ENCODE measurements at places on chromosomes 12 and 14.

DNA sequence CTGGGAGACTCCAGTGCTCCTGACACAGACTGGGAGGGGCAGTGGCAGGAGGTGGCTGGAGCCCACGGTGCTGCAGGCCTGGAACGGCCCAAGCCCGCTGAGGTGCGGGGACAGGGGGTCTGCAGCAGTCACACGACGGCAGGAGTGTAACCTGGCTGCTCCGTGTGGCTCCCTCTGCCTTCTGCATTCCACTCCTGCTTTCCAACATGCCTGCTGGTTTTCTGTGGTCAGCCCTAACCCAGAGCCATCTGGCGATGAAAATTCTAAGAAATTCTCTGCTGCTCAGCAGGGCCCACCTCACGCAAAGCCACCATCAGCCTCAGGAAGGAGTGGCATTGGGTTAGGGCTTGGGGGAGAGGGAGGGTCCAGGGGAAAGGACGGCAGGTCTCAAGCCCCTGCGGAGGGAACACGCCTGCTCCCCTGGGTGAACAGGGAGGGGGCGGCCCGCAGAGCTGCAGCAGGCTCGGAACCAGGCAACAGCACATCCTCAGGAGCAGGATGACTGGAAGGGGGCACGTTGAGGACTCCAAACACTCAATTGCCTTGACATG lies 5.0 kb upstream of the FBRSL1 start:
- no peak overlapping the region for H3K4me3 ChIP-seq
- no peak overlapping the region for H3K27ac ChIP-seq
- H3K36me3 ChIP-seq: no peaks in the 10 kb centered on the region
- H3K27me3 ChIP-seq: no peaks in the 10 kb centered on the region
- peaks cover 9% of the 10 kb centered on the region for H3K4me1 ChIP-seq

- H3K27me3 ChIP-seq: no peaks in the 10 kb centered on the region
- DNase-seq: no peak
- no peak overlapping the region for H3K27ac ChIP-seq
- no peak overlapping the region for H3K4me3 ChIP-seq
- H3K36me3 ChIP-seq: no peaks in the 10 kb centered on the region
Measured at GRCh38 chr12:98113548-98113947, 401.8 kb upstream of the TMPO start.

GRCh38 chr12:88494520-88494919 lies 85.8 kb downstream of the KITLG start:
- H3K27me3 ChIP-seq: no peaks in the 10 kb centered on the region
- no peaks in the 10 kb centered on the region for H3K36me3 ChIP-seq
- no peak for DNase-seq
- no peak overlapping the region for H3K4me3 ChIP-seq
- H3K4me1 ChIP-seq: no peaks in the 10 kb centered on the region
- H3K27ac ChIP-seq: no peak overlapping the region

DNA sequence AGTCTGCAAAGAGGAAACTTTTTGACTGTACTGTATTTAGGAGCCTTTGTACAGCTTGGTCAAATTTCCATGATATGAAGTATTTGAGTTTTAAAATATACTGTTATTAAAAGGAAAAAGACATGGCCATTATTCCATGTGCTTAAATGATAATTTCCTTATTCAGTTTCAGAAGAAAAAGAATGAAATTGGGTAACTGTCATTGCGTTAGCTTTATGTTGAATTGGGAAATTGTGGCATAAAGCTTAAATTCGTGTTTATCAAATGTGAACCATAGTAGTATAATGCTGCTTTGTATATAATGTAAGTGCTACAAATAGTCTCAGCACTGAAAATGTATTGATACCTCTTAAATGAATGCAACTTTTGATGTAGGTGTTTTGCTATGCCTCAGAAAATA lies 64.9 kb downstream of the ETNK1 start:
- no peak for DNase-seq
- no peak overlapping the region for H3K27ac ChIP-seq
- H3K36me3 ChIP-seq: no peaks in the 10 kb centered on the region

- H3K27me3 ChIP-seq: no peaks in the 10 kb centered on the region
- H3K4me1 ChIP-seq: no peaks in the 10 kb centered on the region
- no peaks in the 10 kb centered on the region for H3K36me3 ChIP-seq
- H3K27ac ChIP-seq: no peak overlapping the region
- H3K4me3 ChIP-seq: no peak overlapping the region
- no peak for DNase-seq
Measured at GRCh38 chr14:79528828-79529416, 682.4 kb downstream of the DIO2 start.

DNA sequence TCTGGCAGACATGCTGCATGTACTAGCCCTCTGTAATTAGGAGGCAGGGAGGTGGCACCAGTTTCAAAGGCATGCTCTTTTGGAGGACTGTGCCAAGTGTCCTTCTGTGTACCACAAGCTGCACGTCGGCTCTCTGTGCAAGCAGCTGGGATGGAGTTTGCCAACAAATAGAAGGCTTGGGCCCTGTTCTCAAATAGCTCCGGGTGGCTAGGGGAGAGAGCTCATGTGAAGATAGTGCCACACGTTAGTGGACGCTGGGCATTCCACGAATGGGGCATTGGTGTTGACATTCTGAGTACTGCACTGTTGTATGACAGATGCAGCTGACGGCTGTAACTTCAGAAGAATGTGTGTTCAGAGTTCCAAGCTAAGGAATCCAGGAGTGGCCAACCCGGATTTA lies 4.4 kb downstream of the AACS start:
- no peaks in the 10 kb centered on the region for H3K27me3 ChIP-seq
- H3K36me3 ChIP-seq: no peaks in the 10 kb centered on the region
- no peak overlapping the region for H3K27ac ChIP-seq
- no peak overlapping the region for H3K4me3 ChIP-seq
- DNase-seq: no peak
- H3K4me1 ChIP-seq: 0 out of 2 replicates have a peak, but pooled peaks cover 3% of the 10 kb centered on the region

DNA sequence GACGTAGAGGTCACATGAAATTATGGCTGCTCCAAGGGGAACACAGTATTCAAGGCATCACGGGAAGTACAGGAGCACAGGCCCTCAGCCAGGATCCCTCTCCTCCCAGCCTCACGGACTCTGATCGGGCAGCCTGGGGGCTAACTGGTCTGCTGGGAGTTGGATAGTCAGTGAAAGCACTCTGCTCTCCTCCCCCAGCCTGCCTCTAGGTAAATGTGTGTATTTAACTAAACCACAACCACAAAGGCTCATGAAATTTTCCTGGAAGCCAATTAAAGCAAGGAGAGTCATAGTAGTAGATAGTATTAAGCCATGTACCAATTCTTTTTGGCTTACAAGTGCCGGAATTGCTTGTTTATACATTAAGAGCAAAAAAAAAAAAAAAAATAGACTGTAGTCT lies 254.3 kb downstream of the MSRB3 start:
- H3K36me3 ChIP-seq: no peaks in the 10 kb centered on the region
- H3K27me3 ChIP-seq: no peaks in the 10 kb centered on the region
- DNase-seq: no peak
- peak overlapping the region; percentile 91 for H3K27ac ChIP-seq

DNA sequence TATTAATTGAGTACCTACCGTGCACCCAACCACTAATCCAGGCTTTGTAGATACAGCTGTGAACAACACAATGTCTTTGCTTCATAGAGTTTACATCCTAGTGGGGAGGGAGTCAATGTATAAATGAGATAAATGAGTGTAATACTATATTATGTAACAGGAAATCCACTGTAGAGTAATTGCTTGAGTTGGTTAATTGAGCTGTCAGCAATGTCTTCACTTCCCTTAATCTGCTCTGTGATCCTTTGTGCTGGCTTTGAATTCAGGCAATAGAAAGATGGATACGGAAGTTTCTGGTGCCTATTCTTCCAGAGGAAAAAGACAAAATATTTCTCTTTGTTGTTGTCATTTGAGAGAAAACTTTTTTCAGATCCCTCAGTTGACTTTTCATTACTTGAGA lies 104.0 kb upstream of the SLC16A7 start:
- H3K4me3 ChIP-seq: no peak overlapping the region
- H3K27ac ChIP-seq: no peak overlapping the region
- H3K27me3 ChIP-seq: no peaks in the 10 kb centered on the region
- H3K36me3 ChIP-seq: no peaks in the 10 kb centered on the region
- no peaks in the 10 kb centered on the region for H3K4me1 ChIP-seq
- no peak for DNase-seq

DNA sequence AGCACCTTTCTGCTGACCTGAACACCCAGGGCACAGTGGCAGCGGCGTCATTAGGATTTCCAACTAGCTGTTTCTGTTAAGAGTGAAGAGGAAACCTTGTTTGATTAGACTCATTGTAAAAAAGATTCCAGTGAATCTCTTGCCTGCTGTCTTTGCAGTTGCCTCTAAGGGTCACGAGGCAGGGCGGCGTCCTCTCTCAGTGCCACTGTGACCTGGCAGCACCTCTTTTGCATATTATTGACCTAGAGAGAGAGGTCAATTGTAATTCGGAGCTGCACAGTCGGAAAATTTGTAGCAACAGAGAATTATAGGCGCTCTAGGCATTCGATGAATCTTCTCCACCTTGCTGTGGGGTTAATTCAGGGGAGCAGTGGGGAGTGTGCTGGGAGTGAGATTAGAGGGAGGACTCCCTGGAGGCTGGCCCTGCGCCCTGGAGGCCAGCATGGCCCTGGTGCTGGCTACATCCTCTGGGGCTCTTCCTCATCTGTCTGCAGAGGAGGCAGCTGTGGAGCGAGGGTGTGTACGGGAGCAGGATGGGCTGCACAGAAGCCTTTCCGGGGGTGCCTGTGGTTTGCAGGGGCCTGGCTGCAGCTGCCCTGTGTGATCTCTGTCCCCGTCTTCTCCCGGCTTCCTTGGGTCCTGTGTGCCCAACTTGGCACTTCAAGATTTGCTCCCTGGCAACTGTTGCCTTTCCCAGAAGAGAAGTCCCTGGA lies 14.3 kb downstream of the PACS2 start:
- no peaks in the 10 kb centered on the region for H3K27me3 ChIP-seq
- H3K4me3 ChIP-seq: no peak overlapping the region
- H3K27ac ChIP-seq: no peak overlapping the region
- DNase-seq: no peak
- H3K4me1 ChIP-seq: no peaks in the 10 kb centered on the region

DNA sequence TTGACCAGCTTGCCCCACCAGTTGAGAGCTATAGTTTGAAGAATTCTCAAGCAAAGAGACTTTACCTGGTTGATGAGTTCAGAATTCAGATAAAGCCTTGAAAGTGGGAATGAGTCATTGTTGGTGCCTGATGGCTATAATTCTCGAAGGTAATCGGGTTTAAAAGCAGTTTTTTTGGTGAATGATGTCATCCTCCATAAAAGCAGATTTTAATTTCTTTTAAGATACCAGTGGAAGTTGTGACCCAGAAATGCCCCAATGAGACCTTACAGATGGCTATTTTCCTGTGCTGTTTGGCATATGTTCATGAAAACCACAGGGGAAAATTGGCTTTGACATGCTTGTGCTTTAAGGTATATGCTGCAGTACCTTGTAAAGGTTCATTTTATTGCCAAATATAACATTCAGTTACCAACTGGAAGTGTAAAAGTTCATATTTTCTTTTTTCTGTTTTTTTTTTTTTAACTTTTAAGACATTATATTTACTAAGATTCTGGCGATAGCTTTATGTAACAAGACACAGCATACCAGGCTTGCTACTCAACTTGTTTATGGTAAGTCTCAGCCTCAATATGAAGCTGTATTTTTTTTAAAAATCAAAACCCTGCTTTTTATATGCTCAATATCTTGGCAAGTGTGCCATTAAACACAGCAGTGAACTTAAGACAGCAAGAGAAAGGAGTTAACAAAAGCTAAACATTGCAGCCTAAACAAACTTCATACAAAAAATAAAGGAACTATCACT lies 119.3 kb downstream of the LMNTD1 start:
- H3K27me3 ChIP-seq: no peaks in the 10 kb centered on the region
- no peaks in the 10 kb centered on the region for H3K36me3 ChIP-seq
- H3K4me3 ChIP-seq: no peak overlapping the region
- H3K27ac ChIP-seq: no peak overlapping the region
- no peak for DNase-seq
- peaks cover 3% of the 10 kb centered on the region for H3K4me1 ChIP-seq

DNA sequence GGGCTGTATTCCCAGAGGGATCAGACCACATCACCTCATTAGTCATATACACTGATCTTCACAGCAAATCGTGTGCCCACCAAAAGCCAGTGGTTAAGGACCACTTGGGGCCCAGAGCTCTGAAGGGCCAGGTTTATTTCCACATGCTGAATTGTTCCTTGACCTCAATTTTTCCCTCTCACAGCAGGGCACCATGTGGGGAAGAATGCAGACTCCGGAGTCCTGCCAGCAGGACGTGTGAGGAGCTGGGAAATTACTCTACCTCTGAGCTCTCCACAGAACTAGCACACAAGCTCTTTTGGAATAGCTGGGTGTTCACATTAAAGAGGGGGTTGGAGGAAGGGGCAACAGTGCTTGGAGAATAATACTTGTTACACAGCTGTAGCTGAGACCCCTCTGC lies 57.6 kb upstream of the SEL1L start:
- no peak overlapping the region for H3K4me3 ChIP-seq
- no peaks in the 10 kb centered on the region for H3K4me1 ChIP-seq
- no peak overlapping the region for H3K27ac ChIP-seq
- H3K27me3 ChIP-seq: no peaks in the 10 kb centered on the region
- no peak for DNase-seq

DNA sequence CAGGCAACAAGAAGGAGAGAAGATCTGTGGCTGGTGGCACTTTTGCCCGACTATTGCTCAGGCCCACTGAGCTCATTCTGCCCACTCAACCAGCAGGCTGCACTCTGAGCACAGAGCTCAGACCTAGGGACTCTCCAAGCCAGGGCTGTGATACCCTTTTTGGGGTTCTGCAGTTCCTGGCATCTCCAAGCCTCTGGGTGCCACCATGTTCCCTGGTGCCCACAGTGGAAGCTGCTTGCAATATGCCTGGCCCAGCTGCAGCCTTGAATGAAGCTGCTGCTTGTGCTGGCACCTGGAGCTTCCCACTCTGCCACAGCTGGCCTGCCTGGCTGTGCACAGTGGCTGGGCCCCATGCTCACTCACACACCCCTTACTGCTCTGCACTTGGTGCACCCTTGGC lies 236.1 kb downstream of the ADGRD1 start:
- no peak overlapping the region for H3K4me3 ChIP-seq
- peaks cover 2% of the 10 kb centered on the region for H3K27me3 ChIP-seq
- DNase-seq: no peak

DNA sequence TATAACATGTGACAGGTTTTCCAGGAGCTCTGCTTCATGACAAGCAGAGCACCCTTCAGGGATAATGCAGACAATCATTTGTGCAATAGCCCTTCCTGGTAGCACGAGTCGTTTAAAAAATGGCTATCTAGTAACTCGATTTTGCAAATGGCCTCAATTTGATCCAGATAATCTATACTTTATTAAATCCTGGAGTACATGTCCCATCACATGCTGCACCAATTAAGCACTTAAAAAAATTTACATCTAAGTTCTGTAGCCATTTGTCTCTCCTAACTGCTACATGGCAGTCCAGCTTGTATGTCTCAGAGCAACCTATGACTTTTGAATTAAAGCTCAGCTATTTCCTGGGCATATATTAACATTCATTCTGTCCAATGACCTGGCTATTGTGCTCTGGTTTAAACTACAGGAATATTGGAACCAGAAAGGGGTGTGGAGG lies 79.8 kb downstream of the TTC8 start:
- DNase-seq: no peak
- no peaks in the 10 kb centered on the region for H3K4me1 ChIP-seq
- H3K27ac ChIP-seq: no peak overlapping the region

Measured in Panc1 (cell line).